ENCODE measurements at places on chromosomes 12 and 14. TPM values are rescaled to one million over a fixed set of nuclear protein-coding genes. Genes with fewer than 3 reads are reported as not detected.

The PLCZ1 gene
- total RNA-seq, result 1.3 TPM

- peak; percentile 26 for DNase-seq
Measured at GRCh38 chr14:102579696-102580549, 12.5 kb upstream of the RCOR1 start.

The RHOJ gene
- 14.2 TPM for total RNA-seq

GRCh38 chr12:120055231-120056000 is 61.1 kb downstream of the RAB35 start:
- DNase-seq, result no peak

GRCh38 chr12:108299516-108299915 is 39.6 kb downstream of the CMKLR1 start:
- DNase-seq, result no peak

The C12orf56 gene
- not detected for total RNA-seq

The TMEM233 gene
- total RNA-seq, result 0.42 TPM

DNA sequence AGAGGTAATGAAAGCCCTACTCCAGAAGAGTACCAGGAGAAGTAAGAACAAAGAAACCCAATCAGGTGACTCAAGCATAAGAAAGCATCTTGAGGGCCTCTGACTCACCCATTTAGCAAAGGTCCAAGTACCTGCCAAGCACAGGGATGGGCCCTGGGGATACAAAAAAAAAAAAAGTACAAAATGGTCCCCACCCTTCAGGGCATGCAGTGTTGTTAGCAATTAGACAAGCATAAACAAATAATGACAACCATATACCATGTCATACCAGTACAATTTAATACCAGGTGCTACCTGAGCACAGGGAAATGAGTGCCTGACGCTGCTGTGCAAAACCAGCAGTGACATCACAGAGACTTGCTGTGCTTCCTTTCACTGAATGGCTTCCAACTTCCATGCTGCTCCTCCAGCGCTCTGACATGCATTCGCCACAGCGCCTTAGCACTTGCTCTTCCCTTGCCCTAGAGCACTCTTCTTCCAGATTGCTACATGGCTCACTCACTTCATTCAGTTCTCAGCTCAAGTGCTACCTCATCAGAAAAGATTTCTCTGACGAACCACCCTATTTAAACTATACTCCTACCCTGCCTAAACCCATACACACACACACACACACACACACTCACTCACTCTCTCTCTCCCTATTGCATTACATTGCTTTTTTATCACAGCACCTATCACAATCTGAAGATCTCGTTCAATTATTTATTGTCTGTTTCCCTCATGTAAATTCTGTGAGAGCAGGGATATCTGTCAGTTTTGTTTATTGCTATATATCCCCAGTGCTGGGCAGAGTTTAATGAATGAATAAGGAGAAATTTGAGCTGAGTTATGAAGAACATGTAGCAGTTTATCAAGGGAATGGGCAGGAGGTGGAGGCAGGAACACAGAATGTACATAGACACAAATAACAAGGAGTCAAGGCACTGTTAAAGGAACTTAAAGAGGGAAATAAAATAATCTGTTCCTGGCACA is 12.9 kb upstream of the EPS8 start:
- DNase-seq, result no peak

GRCh38 chr12:8742501-8742900 is 44.7 kb downstream of the RIMKLB start:
- no peak for DNase-seq

DNA sequence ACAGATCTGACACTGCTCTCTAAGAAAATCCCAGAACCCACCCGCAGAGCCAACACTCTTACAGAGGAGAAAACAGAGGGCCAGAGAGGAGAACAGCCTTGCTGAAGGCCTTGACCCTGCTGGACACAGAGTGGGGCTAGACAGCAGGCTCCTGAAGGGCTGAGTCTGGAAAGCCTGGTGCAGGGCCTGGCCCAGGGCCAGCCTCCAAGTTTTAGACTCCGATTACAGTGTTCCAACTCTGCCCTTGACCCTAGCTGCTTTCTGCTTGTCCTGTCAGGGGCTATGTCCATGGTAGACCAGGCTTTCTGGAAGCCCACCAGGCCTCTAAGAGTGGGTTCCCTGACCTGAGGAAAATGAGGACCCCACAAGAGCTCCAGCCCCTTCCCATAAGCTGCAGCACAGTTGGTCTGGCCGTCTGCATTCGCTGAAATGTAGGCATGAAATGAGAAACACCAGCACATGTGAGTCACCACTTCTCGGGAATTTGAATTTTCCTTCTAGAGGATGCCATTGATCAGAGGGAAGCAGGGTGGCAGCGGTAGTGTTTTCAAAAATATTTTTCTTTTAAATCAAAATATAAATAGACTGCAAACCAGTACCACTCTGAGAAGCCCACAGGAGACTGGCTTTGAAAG is 154.4 kb downstream of the CALM1 start:
- no peak for DNase-seq

DNA sequence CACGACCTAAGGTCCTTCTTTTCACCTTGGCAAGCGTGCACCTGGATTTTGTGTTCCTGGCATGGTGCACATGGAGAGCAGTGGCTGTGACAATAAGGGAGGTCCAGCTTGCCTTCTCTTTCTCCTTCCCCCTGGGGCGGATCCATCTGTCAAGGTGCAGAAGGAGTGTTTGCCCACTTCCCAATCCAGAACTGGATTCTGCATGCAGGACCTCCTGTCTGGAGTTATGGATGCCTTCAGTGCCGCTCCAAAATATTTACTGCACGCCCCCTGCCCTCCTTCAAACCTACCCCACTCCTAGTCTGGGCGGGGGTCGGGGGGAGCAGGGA is 192.7 kb downstream of the DPF3 start:
- DNase-seq, result no peak

GRCh38 chr12:72000969-72001648 is 62.5 kb downstream of the TPH2 start:
- no peak for DNase-seq

The BTBD7 gene
- total RNA-seq, result 32.2 TPM

GRCh38 chr12:104909761-104910160 is 48.3 kb downstream of the SLC41A2 start:
- no peak for DNase-seq

The TRHDE gene
- total RNA-seq, result 7.0 TPM

The OR4Q2 gene
- not detected for total RNA-seq

The LAG3 gene
- 1.0 TPM for total RNA-seq

DNA sequence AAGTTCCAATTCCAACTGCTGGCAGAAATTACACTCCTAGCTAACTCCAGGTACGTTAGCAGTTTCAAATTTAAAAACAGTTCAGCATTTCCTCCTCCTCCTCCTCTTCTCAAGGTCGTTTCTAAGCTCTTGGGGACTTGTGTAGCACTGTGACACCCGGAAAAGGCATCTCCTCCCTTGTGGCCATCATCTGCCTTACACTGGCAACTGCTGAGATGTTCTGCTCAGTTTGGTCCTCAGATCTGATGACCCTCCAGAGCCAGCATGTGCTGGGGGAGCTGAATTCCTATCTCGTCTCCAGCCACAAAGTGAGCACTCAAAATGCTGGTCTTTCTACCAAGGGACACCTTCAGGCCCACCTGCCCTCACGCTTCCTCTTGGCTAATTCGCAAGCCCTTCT is 43.5 kb upstream of the CDKN3 start:
- no peak for DNase-seq

The KRT79 gene
- total RNA-seq, result not detected

The SSTR1 gene
- 0.86 TPM for total RNA-seq

The MLF2 gene
- total RNA-seq, result 135 TPM

GRCh38 chr14:105471823-105472485 is 2.7 kb upstream of the CRIP2 start:
- no peak for DNase-seq

DNA sequence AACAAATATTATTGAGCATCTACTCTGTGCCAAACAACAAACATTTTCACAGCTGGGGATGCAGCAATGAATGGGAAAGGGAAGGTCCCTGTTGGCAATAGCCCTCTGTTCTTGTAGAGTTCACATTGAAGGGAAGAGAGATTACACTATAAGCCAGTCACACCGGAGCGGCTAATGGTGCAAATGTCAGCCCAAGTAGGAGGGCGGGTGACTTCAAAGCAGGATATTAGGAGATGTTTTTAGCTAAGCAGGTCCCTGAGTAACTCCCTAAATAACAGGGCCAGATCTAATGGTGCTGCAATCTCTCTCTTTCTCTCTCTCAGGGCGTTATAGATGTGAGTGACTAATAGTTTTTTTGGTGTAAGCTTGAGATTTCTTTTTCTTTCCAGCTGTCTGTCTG is 30.7 kb downstream of the FLVCR2 start:
- DNase-seq, result no peak

The IFT81 gene
- total RNA-seq, result 9.6 TPM

The CS gene
- total RNA-seq, result 577 TPM

GRCh38 chr12:19639781-19640415 is 200.6 kb downstream of the AEBP2 start:
- no peak for DNase-seq

The RTL1 gene
- total RNA-seq, result not detected

- DNase-seq, result no peak
Measured at GRCh38 chr12:39692258-39692853, 72.8 kb upstream of the ABCD2 start.

The TAS2R46 gene
- not detected for total RNA-seq

DNA sequence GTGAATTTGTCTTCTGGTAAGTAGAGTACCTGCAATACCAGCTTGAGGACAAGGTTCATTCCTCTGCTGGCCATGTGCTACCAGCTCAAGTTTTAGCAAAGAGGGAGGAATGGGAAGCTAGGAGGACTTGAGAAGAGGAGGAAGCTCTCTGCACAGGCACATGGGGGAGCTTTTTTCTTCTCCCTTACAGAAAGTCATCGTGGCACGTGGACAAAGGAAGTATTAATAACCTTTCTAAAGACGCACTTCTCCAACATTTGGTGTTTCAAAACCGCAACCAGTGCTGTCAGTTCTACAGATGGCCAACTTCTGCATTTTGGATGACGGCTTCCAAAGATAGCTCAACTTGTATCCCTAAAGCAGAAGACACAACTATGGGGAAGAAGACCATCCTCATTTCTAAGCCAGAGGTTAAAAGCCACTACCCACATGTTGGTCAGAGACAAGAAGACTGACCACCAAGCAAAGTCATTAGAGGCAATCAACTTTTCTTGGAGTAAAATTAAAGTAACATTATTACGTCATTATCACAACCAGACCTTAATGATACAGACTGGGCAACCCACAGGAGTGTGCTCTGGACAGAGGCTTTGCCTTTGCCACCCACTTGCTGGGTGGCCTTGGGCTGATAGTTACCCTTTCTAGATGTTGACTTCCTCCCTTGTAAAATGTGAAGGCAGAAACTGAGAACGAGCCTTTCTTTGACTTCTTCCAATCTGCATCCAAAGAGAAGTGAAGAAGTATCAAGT is 12.3 kb upstream of the TMED10 start:
- DNase-seq, result no peak

The PMEL gene
- total RNA-seq, result 0.86 TPM

DNA sequence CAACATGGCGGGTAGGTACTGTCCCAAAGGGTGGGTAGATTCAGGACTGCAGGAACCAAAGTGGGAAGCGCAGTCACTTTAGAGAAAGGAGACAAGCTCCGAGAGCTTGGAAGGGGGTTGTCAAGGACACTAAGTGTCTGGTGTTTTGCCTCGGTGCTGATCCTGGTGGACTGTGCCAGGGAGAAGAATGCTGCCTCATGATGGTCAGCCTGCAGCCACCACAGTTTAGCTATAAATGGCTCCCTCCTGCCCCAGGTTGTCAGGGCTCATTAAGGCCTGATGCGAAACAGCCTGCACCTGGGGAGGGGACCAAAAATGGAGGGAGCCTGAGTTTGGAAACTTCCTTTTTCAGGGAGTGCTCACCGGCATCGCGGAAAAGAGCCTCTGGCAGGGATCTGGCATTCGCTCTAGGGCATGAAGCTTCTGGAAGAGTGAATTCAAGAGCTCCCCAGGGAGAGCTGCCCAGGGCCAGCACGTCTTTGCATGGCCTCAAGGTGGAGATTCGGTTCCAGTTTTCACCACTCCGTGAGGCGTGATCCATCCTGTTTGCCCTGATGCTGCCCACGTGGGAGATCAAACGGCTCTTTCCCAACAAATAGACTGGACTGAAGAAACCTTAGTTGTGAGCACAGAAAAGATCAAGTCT is 164.0 kb downstream of the FOXN3 start:
- no peak for DNase-seq

DNA sequence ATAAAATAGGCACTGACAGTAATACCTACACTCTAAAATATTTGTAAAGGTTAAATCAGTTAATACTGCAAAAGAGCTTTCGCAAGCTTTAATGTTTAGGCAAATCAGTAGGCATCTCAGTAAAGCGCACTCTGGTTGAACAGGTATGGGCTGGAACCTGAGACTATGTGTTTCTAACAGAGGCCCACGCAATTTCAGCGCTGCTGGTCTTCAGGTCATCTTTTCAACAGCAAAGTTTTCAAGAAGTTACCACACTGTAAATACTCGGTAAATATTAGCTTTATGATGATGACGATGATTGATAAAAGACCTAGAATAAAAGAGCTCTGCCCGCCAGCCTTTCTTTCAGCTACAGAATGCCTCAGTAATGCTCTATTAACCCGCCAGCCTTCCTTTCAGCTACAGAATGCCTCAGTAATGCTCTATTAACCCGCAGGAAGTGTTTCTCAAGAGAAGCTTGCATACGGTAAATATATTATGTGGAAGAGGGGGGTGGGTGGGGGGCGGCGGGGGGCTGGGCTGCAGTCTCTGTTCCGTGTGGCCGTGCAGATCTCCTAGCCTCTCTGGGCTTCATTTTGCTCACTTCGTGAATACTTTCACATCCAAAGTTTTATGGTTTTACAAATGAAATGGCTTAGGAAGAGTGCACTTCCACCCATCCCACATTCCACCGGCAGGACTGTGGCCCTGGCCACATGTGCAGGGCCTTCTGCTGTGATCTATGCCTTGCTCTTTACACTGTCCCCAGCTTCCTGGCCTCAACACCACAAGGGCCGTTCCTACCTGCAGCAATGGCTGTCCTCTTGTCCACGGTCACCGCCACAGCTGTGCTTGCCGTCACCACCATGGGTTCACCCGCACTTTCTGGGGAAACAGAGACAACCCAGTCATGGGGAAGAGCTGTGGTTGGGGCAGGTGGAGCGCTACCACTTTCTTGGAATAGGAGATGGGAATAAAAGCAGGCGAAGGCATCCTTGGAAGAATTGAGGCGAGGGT is 19.9 kb downstream of the LRTM2 start:
- no peak for DNase-seq

The ADAMTS20 gene
- not detected for total RNA-seq

DNA sequence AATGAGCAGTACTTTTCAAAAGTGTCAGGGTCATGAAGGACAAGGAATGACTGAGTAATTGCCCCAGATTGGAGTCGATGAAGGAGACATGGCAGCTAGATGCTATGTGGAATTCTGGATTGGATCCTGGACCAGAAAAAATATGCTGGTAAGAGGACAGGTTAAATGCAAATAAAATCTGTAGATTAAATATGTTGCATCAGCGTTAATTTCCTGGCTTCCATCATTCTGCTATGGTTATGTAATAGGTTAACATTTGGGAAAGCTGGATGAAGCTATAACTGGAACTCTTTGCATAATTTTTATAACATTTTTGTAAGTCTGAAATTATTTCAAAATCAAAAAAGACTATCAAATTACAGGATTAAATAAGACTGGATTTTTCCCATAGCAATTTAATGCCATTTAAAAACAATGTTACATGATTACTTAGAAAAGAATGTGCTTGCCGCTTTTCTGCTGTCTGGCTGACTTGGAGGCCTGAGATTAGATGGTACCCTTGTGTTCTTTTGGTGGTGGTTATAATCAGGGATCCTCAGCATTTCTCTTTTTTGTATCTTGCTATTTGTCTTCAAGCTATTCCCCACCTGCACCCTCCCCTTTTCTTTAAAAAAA is 65.1 kb downstream of the FBXW8 start:
- DNase-seq, result no peak
